ENCODE measurements at places on chromosomes 5 and 9.

DNA sequence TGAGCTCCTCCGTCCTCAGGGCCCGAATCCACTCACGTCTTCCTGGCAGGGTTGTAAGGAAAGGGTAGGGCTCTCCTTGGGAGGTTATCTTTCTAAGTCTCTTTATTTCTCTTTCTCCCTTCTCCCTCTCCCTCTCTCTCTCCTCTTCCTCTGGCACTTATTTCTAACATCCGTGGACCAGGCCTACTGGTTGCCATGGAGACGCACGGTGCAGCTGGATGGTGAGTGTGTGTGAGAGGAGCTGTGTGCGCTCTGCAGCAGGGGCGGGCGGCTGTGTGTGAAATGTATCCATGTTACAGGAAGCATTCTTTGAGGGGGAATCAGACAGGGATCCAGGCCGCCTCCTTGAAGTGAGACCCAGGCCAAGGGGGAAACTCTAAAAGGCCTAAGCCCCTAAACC is 32.2 kb downstream of the PCDH1 start:
- no peak for DNase-seq

DNA sequence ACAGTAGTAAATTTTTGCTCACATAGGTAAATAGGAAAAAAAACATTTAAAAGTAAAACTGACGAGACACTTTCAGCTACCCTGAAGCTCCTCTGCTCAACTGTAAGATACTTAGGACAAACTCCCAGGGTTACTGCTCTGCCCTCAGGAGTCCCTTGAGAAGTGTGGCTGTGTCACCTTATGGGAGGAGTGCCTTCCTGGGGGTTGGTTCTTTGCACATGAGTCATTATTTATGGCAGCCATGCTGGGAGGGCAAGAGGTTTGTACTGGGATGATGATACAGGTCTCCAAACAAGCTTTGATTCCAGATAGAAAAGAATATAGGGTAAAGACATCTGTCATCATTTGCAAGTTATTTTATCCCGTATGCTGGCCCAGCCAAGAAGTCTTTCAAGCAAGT is 45.9 kb downstream of the TTC1 start:
- no peak for DNase-seq

- DNase-seq: peak; percentile 16
These were observed 265.5 kb upstream of the ADAMTSL1 start for GRCh38 chr9:18208166-18209059.

DNA sequence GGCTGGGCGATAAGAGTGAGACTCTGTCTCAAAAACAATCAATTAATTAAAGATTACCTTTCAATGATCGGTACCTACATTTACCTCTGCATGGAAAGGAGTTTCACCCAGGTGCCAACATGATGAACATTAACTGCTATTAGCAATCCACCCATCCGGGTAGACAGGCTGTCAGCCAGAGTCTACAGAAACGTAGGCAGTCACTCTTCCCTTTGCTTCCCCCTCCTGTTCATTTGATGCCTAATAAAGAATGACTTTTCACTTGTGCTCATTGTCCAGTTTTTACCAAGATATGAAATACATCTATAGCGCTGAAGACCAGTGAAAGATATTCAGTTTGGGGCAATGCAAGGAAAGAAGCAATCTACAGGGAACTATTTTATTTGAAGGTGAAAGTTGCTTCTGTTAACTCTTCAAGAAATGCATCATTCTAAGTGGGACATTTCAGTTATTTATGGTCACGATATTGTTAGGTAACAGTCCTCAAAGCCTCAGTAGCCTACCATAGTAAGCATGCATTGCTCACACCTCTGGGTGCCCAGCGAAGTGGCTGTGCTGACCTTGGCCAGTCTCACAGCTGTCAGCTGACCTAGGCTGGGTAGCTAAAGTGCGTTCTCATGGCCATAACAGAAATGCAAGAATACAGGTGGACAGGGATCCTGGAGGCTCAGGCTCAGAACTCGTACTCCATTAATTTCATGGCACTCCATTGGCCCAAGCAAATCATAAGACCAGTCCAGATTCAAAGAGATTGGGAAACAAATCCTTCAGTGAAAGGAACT is 87.2 kb upstream of the DMRT1 start:
- DNase-seq: no peak

DNA sequence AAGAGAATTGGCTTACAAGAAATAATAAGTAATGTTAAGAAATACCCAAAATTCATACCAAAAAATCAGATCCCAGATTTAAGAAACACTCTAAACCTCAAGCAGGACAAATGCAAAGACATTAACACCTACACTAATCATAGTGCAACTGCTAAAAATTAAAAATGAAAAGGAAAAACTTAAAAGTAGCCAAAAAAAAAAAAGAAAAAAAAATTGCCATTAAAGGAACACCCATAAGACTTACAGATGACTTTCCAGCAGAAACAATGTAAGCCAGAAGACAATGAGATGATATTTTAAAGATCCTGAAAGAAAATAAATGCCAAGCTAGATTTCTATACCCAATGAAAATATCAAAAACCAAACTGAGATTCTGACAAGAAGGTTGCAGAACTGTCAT is 101.5 kb downstream of the DENND1A start:
- DNase-seq: no peak

DNA sequence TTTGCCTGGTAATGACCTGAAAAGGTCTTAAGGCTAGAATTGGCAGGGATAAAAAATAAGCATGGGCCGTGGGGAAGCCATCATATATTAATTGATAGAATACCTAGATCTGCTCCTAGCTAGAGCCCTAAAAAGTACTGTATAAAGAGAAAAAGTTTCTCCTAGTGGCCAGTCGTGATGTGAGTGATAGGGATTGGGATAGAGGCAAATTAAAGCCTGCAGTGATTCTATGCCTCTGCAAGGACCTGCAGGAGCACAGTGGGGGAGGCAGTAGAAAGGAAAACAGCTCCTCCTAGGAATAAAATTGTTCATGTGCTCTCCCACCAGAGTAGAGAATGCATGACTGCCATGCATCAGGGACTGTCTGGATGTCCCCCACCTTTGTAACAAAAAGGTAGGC is 56.2 kb upstream of the FTMT start:
- DNase-seq: no peak

- no peak for DNase-seq
These were observed 7.3 kb upstream of the RGS3 start for GRCh38 chr9:113456235-113456634.

GRCh38 chr5:305459-305858 is 16.1 kb upstream of the AHRR start:
- no peak for DNase-seq

GRCh38 chr9:125343518-125344275 is 82.1 kb downstream of the GAPVD1 start:
- peak; percentile 37 for DNase-seq

GRCh38 chr5:141778206-141778605 is 96.2 kb upstream of the ARAP3 start:
- peak; percentile 15 for DNase-seq

DNA sequence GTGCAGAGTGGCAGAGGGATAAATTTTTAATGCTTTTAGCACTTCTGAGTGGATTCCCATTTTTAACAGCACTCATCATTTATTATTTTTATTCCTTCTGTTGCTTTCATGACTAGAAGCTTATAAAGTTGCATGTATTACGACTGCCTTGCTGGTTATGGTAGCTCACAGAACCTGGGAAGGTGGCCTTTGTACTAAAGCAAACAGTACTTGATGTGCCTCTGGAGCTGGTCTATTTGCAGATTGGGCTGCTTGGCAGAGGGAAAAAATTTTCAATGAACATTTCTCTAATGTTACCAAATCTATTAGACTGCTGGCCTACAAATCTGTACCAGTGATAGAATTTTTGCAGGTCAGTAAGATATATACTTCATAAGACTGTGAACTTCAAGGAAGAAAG is 274.5 kb upstream of the C9orf72 start:
- DNase-seq: no peak

DNA sequence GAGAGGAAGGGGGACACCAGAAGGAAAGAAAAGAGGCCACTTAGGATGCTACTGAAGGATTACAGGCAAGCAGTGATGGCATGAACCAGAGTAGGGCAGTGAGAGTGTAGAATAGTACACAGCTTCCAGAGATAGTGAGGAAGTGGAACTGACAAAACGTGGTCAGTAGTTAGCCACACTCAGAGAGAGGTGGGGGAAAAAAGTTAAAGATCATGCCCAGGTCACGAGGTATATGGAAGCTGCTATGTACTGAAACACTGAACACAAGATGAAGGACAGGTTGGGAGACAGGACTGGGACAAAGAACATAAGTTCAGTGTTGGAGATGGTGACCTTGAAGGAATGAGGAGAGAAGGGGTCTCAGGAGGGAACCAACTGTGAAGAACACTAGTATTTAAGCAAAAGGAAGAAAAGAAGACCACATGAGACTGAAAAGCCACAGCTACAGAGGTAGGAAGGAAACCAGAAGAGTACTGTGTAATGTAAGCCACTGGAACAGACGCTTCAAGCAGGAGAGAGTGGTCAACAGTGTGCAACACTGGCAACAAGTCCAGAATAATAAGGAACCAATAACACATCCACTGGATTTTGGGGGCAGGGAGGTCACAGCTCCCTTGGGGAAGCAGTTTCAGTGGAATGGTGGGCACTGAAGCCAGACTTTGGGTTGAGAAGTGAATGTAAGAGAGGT is 45.5 kb downstream of the ELL2 start:
- DNase-seq: no peak

GRCh38 chr5:171050916-171051315 is 189.1 kb downstream of the RANBP17 start:
- DNase-seq: no peak

- DNase-seq: no peak
These were observed 607.4 kb upstream of the ADAMTS16 start for GRCh38 chr5:4532705-4533080.

- DNase-seq: no peak
These were observed 280.7 kb downstream of the KCTD16 start for GRCh38 chr5:144451187-144451973.

DNA sequence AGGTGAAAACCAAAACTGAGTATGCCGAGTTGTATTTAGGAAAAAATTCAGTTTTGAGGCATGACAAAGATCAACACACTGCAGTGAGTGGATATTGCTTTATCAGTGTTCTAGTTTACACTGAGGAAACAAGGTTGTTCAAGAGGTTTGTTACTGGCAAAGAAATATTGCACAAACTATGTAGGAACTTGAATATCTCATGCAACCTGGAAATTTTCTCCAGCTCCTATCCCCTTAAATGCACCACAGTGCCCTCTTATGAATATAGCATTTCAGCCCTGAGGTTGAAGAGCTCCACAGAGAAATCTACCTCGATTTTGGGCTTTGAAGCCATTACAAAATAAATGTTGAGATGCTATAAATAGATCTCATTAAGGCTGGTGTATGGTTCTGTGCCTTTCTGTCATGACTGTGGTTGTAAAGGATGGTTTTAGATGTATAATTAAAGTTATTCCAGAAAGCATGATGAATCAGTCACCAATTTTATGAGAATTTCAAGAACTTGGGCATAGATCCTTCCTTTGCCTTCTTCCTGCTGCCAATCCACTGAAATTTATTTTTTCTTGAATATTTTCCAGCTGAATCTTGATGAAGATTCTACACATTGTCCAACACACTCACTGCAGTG is 159.3 kb downstream of the SPATA31D1 start:
- no peak for DNase-seq

DNA sequence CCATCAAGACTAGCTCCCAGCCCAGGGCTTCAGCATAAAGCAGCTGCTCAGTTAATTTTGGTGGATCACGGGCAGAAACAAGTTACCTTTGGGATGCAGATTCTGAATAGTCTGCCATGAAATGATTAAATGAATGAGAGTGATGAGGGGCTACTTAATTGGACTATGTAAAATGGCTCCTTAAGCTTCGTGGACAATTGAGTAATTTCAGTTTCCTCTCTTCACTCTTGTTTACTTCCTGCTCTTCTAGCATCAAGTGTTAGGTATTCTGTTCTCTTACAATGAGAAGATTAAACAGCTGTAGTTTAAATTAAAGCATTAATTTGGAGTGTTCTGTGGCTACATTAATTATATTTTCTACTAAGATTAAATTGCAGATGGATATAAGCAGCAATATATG is 28.1 kb downstream of the PIK3R1 start:
- DNase-seq: no peak

DNA sequence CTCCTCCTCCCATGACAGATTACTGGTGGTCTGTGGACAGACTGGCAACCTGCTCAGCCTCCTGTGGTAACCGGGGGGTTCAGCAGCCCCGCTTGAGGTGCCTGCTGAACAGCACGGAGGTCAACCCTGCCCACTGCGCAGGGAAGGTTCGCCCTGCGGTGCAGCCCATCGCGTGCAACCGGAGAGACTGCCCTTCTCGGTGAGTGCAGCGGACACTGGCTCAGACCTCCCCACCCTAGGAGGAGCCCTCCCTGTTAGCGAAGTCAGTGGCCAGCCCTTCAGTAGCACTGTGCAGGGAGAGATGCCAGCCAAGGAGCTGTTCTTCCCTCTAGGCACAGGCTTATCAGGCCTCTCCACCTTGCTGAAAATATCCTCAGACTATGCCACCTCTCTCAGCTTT is 143.5 kb downstream of the SAXO1 start:
- DNase-seq: no peak

- no peak for DNase-seq
These were observed 37.3 kb downstream of the MRPL36 start for GRCh38 chr5:1762121-1762882.

DNA sequence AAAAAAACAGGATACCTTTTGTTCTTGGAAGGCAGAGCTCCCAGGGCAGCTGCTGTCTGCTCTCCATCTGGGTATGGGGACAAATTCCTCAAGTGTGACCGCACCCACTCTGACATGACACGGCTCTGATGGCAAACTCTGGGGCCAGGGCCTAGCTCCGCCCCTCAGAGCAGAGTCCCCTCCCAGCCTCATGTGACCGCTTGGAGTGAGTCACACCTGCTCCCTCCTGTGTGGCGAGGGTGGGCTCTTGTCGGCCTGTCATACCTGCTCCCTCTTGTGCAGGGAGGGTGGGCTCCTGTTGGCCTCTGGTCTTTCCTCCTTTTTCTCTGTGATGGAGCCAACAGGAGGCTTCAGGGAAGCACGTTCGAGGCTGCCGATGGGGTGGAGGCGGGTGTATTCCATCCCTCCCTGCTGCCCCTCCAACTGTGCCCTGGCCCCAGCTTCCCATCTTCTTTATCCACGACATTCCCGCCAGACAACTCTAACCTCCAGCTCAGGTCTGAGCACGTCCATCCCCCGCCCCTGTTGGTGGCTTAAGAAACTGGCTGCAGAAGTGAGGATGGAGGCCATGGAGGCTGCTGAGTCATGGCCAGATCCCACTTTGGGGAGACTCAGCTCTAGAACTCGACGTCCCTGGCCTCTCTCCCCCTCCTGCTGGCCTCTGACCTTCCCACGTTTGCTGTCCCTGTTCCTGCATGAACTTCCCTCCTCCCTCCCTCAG is 65.3 kb downstream of the OLFM1 start:
- no peak for DNase-seq

Data from astrocyte of the cerebellum (primary cell).